Thyroid gland (tissue), 4 donors: ENCODE measurements at places on chromosomes 1 and 21. TPM values are rescaled to one million over a fixed set of nuclear protein-coding genes. Genes with fewer than 3 reads are reported as not detected.

- H3K27ac ChIP-seq = no peak overlapping the region
Measured at GRCh38 chr1:232695621-232696385, 65.9 kb upstream of the SIPA1L2 start.

- H3K27ac ChIP-seq = no peak overlapping the region
- H3K36me3 ChIP-seq = no peaks in the 10 kb centered on the region
- no peak overlapping the region for H3K4me3 ChIP-seq
- no peak for DNase-seq
- H3K4me1 ChIP-seq = no peaks in the 10 kb centered on the region
Measured at GRCh38 chr1:48908606-48909005, 131.9 kb upstream of the BEND5 start.

GRCh38 chr1:111596499-111596898, 23.1 kb upstream of the RAP1A start:
- no peak overlapping the region for H3K27ac ChIP-seq
- no peaks in the 10 kb centered on the region for H3K27me3 ChIP-seq
- no peak overlapping the region for H3K4me3 ChIP-seq
- H3K4me1 ChIP-seq = peaks cover 25% of the 10 kb centered on the region
- H3K36me3 ChIP-seq = no peaks in the 10 kb centered on the region

- H3K36me3 ChIP-seq = no peaks in the 10 kb centered on the region
- H3K4me3 ChIP-seq = no peak overlapping the region
- H3K4me1 ChIP-seq = no peaks in the 10 kb centered on the region
Measured at GRCh38 chr21:29499734-29500343, 201.1 kb downstream of the BACH1 start.

DNA sequence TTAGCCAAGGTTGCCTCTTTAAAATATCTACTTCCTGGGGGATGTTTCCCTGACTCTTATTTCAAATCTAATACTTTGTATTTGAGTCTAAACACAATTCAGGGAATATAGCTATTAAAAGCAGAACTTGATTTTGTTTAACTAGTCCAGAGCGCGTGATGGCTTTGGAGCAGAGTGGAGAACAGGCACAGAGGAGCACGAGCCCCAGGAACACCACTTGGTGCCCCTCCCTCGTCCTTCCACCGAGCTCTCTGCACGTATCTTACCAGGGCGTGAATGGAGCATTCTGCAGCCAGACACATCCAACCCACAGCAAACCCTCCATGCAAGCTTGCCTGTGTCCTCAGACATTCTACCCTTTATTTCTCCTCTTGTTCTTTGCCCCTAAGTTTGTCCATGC, 14.1 kb downstream of the KIF26B start:
- H3K27ac ChIP-seq = no peak overlapping the region
- DNase-seq = no peak
- H3K4me3 ChIP-seq = no peak overlapping the region

DNA sequence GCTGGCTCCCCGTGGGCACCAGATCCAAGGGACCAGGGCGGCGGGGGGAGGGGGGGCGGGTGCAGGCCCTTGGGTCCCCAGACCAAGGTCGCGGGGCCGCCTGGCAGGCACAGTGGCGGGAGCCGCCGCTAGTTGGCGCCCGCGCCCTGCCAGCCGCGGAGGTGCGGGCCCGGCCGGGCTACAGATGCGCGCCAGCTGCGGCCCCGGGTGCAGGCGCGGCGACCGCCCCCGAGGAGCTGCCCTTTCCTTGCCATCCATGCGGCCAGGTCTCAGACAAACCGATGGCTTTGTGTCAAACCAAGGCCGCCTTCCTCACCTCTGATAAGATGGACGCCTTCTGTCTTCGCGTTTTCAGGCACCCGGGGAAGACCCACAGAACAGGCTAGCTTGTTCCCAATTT, 2.2 kb upstream of the RUNX3 start:
- H3K4me1 ChIP-seq = peaks cover 41% of the 10 kb centered on the region
- no peaks in the 10 kb centered on the region for H3K36me3 ChIP-seq
- H3K27me3 ChIP-seq = peaks cover 64% of the 10 kb centered on the region
- no peak overlapping the region for H3K4me3 ChIP-seq
- DNase-seq = peak; percentile 31

GRCh38 chr21:28737674-28738419, 254.8 kb downstream of the LTN1 start:
- H3K27me3 ChIP-seq = no peaks in the 10 kb centered on the region
- H3K27ac ChIP-seq = no peak overlapping the region
- peaks cover 8% of the 10 kb centered on the region for H3K4me1 ChIP-seq

- no peaks in the 10 kb centered on the region for H3K4me1 ChIP-seq
- DNase-seq = no peak
- H3K27ac ChIP-seq = no peak overlapping the region
- no peak overlapping the region for H3K4me3 ChIP-seq
- no peaks in the 10 kb centered on the region for H3K36me3 ChIP-seq
- no peaks in the 10 kb centered on the region for H3K27me3 ChIP-seq
Measured at GRCh38 chr1:26986658-26987057, 6.8 kb upstream of the TRNP1 start.

GRCh38 chr1:234881893-234882771, 246.5 kb downstream of the TOMM20 start:
- H3K27me3 ChIP-seq = no peaks in the 10 kb centered on the region
- no peak overlapping the region for H3K4me3 ChIP-seq
- DNase-seq = no peak
- H3K27ac ChIP-seq = no peak overlapping the region
- H3K36me3 ChIP-seq = no peaks in the 10 kb centered on the region
- peaks cover 41% of the 10 kb centered on the region for H3K4me1 ChIP-seq

DNA sequence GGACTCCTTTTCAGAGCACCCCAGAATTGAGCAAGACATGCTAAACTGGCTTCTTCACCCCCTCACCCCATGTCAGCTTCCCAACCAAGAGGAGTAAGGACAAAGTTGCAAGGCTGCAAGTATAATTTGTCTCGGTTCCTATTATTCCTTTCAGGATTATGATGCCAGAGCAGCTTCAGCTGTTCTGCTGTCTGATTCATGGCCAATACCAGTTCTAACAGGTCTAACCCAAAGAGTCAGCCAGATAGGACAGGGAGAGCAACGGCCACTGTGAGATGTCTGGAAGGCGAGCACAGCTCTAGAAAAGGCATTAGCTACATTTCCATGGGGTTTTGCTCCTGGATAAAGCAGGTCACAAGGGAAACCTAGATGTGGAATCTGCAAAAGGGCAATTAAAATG, 53.3 kb upstream of the HOOK1 start:
- H3K4me1 ChIP-seq = peaks cover 5% of the 10 kb centered on the region
- no peaks in the 10 kb centered on the region for H3K36me3 ChIP-seq
- no peak for DNase-seq
- no peaks in the 10 kb centered on the region for H3K27me3 ChIP-seq

GRCh38 chr1:50701706-50702317, 258.3 kb downstream of the FAF1 start:
- no peak overlapping the region for H3K27ac ChIP-seq
- no peaks in the 10 kb centered on the region for H3K36me3 ChIP-seq
- no peak for DNase-seq
- no peak overlapping the region for H3K4me3 ChIP-seq

- H3K27ac ChIP-seq = no peak overlapping the region
- no peaks in the 10 kb centered on the region for H3K36me3 ChIP-seq
- H3K4me1 ChIP-seq = no peaks in the 10 kb centered on the region
Measured at GRCh38 chr1:212529211-212529741, 79.3 kb upstream of the ATF3 start.

- H3K4me1 ChIP-seq = no peaks in the 10 kb centered on the region
- H3K36me3 ChIP-seq = no peaks in the 10 kb centered on the region
- H3K4me3 ChIP-seq = no peak overlapping the region
- DNase-seq = no peak
- H3K27ac ChIP-seq = no peak overlapping the region
Measured at GRCh38 chr1:162626094-162626493, 6.2 kb upstream of the DDR2 start.

GRCh38 chr1:40692429-40692895, 958 bp downstream of the NFYC start:
- DNase-seq = peak; percentile 36
- H3K36me3 ChIP-seq = no peaks in the 10 kb centered on the region
- peak overlapping the region; percentile 99 for H3K27ac ChIP-seq
- no peaks in the 10 kb centered on the region for H3K27me3 ChIP-seq
- peaks cover 27% of the 10 kb centered on the region for H3K4me1 ChIP-seq

DNA sequence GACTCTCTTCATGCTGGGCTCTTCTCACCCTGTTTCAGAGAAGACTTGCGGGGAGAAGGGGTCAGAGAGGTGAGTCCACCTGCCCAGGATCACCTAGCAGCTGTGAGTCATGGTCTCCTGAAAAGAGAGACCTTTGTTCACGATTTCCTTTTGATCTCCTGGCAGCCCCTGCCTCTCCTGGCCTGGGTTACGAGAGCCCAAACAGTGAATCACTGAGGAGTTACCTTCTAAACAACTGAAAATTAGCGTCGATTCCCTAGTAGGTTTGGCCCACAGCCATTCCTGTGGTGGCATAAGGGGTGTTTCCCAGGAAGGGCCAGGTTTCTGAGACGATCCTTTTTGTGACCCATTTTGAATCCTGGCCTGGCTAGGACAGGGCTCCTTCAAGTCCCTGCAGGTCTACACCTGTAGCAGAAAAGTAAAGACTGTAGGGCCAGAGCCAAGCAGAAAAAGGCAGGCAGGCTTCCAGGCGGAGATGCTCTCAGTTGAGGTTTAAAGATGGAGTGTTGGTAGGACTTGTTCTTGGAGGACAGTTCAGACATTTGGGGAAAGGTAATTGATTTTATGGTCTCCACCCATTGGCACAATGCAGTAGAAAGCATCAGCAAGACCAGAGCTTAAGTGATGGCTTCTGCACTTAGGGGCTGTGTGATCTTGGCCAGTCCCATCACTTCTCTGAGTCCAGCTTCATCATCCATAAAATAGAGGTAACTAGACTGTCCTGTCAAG, 2.1 kb upstream of the PLA2G2E start:
- H3K36me3 ChIP-seq = no peaks in the 10 kb centered on the region
- no peak overlapping the region for H3K27ac ChIP-seq
- no peaks in the 10 kb centered on the region for H3K27me3 ChIP-seq
- H3K4me3 ChIP-seq = no peak overlapping the region
- DNase-seq = no peak

- H3K36me3 ChIP-seq = peaks cover 6% of the 10 kb centered on the region
- no peaks in the 10 kb centered on the region for H3K27me3 ChIP-seq
- H3K4me1 ChIP-seq = peaks cover 4% of the 10 kb centered on the region
- DNase-seq = peak; percentile 68
Measured at GRCh38 chr1:232416026-232416568, 213.8 kb downstream of the SIPA1L2 start.

DNA sequence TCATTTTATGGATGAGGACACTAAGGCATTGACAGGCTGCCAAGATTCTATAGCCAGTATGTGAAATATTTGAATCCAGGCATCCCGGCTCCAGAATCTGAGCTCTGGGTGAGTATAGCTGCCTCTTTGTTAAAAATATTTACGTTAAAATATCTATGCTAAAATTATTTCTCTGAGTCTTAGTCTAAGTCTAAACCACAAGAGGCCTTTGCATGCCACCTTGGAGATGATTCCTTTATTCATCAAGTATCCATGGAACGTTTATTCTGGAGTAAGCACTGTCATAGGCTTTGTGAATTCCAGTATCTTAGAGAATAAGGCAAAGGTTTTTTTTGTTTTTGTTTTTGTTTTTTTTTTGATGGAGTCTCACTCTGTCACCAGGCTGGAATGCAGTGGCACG, 116.4 kb downstream of the GREM2 start:
- no peaks in the 10 kb centered on the region for H3K4me1 ChIP-seq
- no peak overlapping the region for H3K27ac ChIP-seq
- no peaks in the 10 kb centered on the region for H3K27me3 ChIP-seq
- no peak for DNase-seq
- H3K36me3 ChIP-seq = no peaks in the 10 kb centered on the region

- H3K4me1 ChIP-seq = no peaks in the 10 kb centered on the region
- no peaks in the 10 kb centered on the region for H3K36me3 ChIP-seq
- H3K4me3 ChIP-seq = no peak overlapping the region
Measured at GRCh38 chr1:172670791-172671190, 11.9 kb downstream of the FASLG start.

DNA sequence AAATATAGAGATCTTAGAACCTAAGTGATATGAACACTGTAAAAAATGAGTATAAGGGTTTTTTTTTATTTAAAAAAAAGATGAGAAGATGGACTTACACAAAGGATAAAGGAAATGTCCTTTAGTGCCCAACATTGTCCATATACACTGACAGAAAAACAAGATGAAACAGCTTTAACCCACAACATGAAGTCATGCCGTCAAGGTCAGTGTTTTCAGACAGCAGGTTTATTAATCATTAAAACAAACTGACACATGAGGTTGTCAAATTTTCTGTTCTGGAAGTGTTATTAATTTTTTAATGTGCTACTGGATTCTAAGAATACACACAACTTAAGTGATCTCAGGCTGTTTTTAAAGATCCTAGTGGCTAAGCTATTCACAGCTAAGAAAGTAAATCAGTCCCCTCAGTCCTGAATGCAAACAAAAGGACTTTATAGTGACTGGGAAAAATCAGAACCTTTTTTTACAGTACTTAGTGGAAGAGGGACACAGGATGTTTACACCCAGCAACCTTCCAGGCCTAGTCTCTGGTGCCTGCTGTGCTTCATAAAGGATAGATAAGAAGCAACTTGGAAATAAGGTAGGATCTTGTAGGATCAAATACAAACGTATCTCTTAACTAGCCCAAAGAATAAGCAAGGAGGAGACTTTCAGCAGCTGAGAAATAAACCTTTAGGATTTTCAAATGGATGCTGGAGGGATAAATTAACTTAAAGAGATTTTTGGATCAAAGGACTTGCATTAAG, 21.9 kb upstream of the PKN2 start:
- no peaks in the 10 kb centered on the region for H3K36me3 ChIP-seq
- no peak overlapping the region for H3K4me3 ChIP-seq
- no peaks in the 10 kb centered on the region for H3K27me3 ChIP-seq
- no peaks in the 10 kb centered on the region for H3K4me1 ChIP-seq
- DNase-seq = no peak

- no peaks in the 10 kb centered on the region for H3K4me1 ChIP-seq
- DNase-seq = no peak
- H3K4me3 ChIP-seq = no peak overlapping the region
- H3K27me3 ChIP-seq = no peaks in the 10 kb centered on the region
- no peak overlapping the region for H3K27ac ChIP-seq
Measured at GRCh38 chr1:224528900-224529299, 87.2 kb upstream of the CNIH3 start.

DNA sequence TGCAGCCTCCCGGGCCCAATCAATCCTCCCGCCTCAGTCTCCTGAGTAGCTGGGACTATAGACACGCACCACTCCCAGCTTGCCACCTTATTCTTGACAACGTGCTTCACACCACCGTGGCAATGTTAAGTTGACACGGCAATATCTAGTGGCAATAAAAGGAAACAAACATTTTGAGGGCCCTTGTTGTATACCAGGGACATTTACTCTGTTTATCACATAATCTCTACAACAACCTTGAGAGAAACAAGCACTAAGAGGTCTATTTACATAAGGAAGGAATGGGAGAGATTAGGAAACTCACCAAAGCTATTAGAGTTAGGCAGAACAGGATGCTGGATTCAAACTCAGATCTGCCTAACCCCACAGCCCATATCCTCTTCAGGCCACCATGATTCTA, 3.1 kb downstream of the KLHDC8A start:
- DNase-seq = no peak
- no peak overlapping the region for H3K4me3 ChIP-seq
- H3K36me3 ChIP-seq = no peaks in the 10 kb centered on the region
- peaks cover 11% of the 10 kb centered on the region for H3K4me1 ChIP-seq
- no peak overlapping the region for H3K27ac ChIP-seq

- H3K27ac ChIP-seq = peak overlapping the region; percentile 21
- DNase-seq = peak; percentile 82
- H3K4me1 ChIP-seq = peaks cover 10% of the 10 kb centered on the region
- no peak overlapping the region for H3K4me3 ChIP-seq
- no peaks in the 10 kb centered on the region for H3K36me3 ChIP-seq
Measured at GRCh38 chr1:107831921-107832320, 133.1 kb downstream of the VAV3 start.

SLC44A5 gene
- total RNA-seq = 1.6 TPM

ZFYVE9 gene
- total RNA-seq = 56.1 TPM

KRTAP19-3 gene
- total RNA-seq = not detected

TFAP2E gene
- total RNA-seq = not detected

RER1 gene
- total RNA-seq = 101 TPM

TRIM45 gene
- 7.3 TPM for total RNA-seq

RAD54L gene
- total RNA-seq = 0.27 TPM
